Breast epithelium (tissue), 4 donors: ENCODE measurements at places on chromosomes 2 and 18. TPM values are rescaled to one million over a fixed set of nuclear protein-coding genes. Genes with fewer than 3 reads are reported as not detected.

DNA sequence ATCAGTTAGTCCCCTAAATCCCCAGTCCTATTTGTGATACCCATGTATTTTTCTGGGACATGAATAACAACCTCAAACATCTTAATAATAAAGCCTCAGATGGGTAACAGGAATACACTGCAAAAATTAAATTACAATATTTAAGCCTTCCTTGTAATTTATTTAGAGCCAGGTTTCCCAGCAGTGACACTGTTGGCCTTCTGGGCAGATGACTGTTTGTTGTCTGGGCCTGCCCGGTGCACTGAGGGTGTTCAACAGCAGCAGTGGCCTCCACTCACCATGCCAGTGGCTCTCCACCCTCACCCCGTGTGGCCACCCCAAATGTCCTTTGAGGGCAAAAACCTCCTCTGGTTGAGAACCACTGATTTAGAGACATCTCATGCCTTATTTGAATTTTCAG is 270.2 kb upstream of the SIX3 start:
- H3K4me1 ChIP-seq: no peaks in the 10 kb centered on the region
- H3K27ac ChIP-seq: no peak overlapping the region
- no peaks in the 10 kb centered on the region for H3K36me3 ChIP-seq
- no peaks in the 10 kb centered on the region for H3K27me3 ChIP-seq
- no peak overlapping the region for H3K4me3 ChIP-seq

- H3K36me3 ChIP-seq: no peaks in the 10 kb centered on the region
- no peak overlapping the region for H3K4me3 ChIP-seq
- H3K27ac ChIP-seq: peak overlapping the region; percentile 61
- H3K27me3 ChIP-seq: no peaks in the 10 kb centered on the region
- H3K4me1 ChIP-seq: no peaks in the 10 kb centered on the region
These were observed 66.6 kb downstream of the PHLPP1 start for GRCh38 chr18:62781893-62782292.

The CDK15 gene
- total RNA-seq: 4.6 TPM

DNA sequence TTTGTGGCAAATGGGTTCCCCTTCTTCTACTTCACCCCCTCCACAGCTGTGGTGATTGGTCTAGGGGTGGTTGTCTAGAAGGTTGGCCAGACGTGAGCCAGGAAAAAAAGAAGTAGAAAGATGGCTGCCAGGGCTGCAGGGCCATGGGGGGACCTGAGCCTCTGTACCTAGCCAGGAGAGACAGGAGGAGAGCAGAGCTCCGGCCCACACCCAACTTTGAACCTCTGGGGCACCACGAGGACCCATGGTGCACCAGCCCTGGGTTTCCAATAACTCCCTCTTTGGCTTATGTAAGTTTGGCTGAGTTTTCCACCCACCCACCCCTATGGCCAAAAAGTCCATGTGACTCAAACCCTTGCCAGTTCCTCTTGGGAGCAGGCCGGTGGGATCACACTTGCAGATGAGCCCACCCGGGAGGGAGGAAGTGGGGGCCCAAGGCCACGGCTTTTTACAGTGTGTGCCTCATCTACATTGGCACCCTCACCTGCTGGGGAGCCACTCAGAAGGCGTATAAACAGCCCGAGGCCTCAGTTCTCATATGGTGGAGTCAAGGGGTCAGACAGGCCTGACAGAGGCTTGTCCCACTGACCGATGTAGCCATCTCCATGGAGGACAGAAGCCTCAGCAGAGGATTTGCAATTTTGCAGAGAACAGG is 293.1 kb upstream of the HDAC4 start:
- H3K27ac ChIP-seq: no peak overlapping the region
- H3K4me1 ChIP-seq: no peaks in the 10 kb centered on the region
- no peaks in the 10 kb centered on the region for H3K36me3 ChIP-seq
- H3K4me3 ChIP-seq: no peak overlapping the region

The ANKRD36 gene
- total RNA-seq: 44.6 TPM

The TUBA4B gene
- 0.16 TPM for total RNA-seq

GRCh38 chr18:78798402-78799175 is 181.0 kb upstream of the SALL3 start:
- peaks cover 26% of the 10 kb centered on the region for H3K27me3 ChIP-seq
- no peak overlapping the region for H3K27ac ChIP-seq
- no peaks in the 10 kb centered on the region for H3K4me1 ChIP-seq
- no peak for DNase-seq

The EML4 gene
- total RNA-seq: 36.7 TPM

DNA sequence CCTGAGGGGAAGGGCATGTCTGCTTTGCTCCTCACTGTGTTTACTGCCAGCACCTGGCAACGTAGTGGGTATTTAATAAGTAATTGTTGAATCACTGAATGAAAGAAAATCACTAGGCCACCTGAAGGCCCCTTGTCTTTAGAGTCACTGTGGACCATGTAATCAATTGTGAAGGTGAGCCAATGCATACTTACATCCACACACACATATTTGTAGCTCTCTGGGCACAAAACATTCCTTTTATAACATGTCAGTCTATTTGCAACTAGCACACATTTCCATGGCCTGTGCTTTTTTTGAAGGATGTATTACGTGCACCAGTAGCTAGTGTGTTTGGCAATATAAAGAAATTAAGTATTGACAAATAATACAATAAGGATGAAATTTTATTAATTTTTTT is 11.2 kb downstream of the ATP8B1 start:
- no peak overlapping the region for H3K4me3 ChIP-seq
- H3K4me1 ChIP-seq: no peaks in the 10 kb centered on the region
- H3K36me3 ChIP-seq: no peaks in the 10 kb centered on the region
- peak overlapping the region; percentile 6 for H3K27ac ChIP-seq
- DNase-seq: no peak

The ATF2 gene
- total RNA-seq: 71.7 TPM

DNA sequence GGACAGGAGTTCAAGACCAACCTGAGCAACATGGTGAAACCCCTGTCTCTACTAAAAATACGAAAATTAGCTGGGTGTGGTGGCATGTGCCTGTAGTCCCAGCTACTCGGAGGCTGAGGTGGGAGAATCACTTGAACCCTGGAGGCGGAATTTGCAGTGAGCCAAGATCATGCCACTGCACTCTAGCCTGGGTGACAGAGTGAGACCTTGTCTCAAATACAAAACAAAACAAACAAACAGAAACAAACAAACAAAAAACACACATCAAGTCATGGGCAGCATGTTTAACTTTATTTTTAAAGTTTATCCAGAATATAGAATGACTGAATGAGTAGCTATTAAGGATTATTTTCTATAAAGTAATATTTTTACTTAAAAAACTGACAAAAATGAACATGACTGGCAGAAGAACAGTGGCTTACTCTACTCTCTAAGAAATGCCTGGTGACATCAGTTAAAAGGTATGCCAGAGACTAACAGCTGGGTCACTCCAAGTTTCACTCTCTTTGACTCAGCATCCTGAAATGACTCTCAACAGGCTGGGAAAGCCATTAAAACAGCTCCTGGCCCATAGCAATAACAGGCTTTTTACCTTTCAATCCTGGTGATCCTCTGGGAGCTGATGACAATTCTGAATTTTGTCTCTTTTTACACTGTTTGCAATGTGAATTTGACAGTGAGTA is 281.6 kb upstream of the STON1 start:
- no peaks in the 10 kb centered on the region for H3K27me3 ChIP-seq
- no peaks in the 10 kb centered on the region for H3K36me3 ChIP-seq
- H3K4me3 ChIP-seq: no peak overlapping the region
- H3K4me1 ChIP-seq: no peaks in the 10 kb centered on the region
- H3K27ac ChIP-seq: no peak overlapping the region

The SATB2 gene
- 8.2 TPM for total RNA-seq

The CROCC2 gene
- 0.33 TPM for total RNA-seq

DNA sequence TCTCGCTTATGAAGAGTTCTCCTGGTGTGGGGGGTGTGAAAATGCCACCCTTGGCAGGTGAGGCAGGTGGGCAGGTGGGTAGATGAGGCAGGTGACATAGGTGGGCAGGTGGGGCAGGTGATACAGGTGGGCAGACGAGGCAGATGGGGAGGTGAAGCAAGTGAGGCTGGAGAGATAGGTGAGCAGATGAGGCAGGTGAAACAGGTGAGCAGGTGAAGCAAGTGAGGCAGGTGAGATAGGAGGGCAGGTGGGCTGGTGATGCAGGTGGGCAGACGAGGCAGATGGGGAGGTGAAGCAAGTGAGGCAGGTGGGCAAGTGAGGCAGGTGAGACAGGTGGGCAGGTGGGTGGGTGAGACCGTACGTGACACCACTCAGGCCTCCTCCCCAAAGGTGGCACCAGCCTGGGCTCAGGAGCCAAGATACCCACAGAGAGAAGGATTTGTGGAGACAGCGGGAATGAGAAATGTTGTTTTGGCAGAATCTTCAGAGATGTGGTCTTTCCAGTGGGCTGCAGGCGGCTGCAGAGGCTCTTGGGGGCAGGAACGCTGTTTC is 232.3 kb upstream of the MYT1L start:
- H3K4me3 ChIP-seq: no peak overlapping the region
- H3K36me3 ChIP-seq: no peaks in the 10 kb centered on the region
- no peaks in the 10 kb centered on the region for H3K4me1 ChIP-seq
- DNase-seq: no peak
- H3K27me3 ChIP-seq: no peaks in the 10 kb centered on the region

DNA sequence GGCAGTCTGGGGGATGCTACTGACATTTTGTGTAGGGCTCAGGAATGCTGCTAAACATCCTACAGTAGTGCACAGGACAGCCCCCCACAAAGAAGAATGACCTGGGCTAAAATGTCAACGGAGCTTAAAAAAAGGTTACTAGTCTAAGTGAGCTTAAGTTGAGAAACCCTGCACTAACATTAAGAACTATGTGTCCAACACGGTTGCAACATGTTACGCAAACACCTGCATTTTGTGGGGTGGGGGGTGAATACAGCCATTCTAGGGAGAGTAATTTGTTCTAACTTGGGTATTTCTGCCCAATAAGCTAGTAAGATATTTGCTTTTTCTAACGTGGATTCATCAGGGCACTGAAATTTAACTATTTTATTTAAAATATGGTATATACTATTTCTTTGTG is 57.9 kb downstream of the SLC8A1 start:
- DNase-seq: no peak
- H3K27me3 ChIP-seq: no peaks in the 10 kb centered on the region
- no peak overlapping the region for H3K27ac ChIP-seq
- H3K4me1 ChIP-seq: no peaks in the 10 kb centered on the region
- H3K4me3 ChIP-seq: no peak overlapping the region
- H3K36me3 ChIP-seq: no peaks in the 10 kb centered on the region

- H3K27me3 ChIP-seq: no peaks in the 10 kb centered on the region
- no peaks in the 10 kb centered on the region for H3K36me3 ChIP-seq
- DNase-seq: no peak
- H3K4me3 ChIP-seq: no peak overlapping the region
These were observed 55.4 kb downstream of the REL start for GRCh38 chr2:60936757-60937156.

The CDH19 gene
- total RNA-seq: 0.98 TPM

- H3K27ac ChIP-seq: no peak overlapping the region
- no peaks in the 10 kb centered on the region for H3K4me1 ChIP-seq
- H3K27me3 ChIP-seq: no peaks in the 10 kb centered on the region
- no peak for DNase-seq
These were observed 239.2 kb upstream of the CWC22 start for GRCh38 chr2:180246268-180246667.

DNA sequence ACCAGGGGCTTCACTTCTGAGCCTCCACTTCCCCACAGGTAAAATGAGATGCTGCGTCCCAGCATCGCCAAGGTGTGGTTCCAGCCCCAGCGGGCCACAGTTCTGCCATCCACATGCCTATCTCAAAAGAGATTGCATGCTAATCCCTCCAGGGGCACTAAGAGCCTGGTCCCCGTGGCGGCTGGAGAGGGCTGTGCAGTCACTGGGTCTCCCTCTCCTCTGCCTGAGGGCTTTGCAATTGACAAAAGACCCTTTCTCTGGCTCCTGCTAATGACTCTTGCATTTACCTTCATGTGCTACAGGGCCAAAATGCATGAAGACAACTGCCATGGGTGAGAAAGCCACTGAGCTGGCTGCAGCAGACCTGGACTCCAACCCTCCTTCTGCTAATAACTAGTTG is 18.5 kb downstream of the ZBTB7C start:
- no peak for DNase-seq
- H3K4me3 ChIP-seq: no peak overlapping the region
- H3K36me3 ChIP-seq: no peaks in the 10 kb centered on the region
- H3K4me1 ChIP-seq: peaks cover 3% of the 10 kb centered on the region

DNA sequence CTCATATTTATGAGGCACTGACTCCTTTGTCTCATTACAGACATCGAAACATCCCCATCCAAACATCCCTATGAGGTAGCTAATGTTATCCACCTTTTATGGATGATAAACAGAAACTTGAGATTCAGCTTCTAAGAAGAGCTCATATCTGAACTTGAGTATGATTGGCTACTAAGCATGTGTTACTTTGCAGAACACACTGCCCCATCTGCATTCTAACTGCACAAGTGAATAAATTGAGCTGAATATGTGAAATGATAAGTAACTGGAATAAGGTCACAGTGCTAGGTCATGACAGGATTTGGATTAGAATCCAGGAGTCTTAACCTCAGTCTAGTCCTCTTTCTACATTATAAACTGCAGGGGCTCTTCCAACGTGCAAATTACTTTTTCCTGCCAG is 172.7 kb downstream of the SETBP1 start:
- no peaks in the 10 kb centered on the region for H3K27me3 ChIP-seq
- no peak overlapping the region for H3K27ac ChIP-seq
- no peak for DNase-seq
- no peaks in the 10 kb centered on the region for H3K36me3 ChIP-seq

The TMEM169 gene
- not detected for total RNA-seq

DNA sequence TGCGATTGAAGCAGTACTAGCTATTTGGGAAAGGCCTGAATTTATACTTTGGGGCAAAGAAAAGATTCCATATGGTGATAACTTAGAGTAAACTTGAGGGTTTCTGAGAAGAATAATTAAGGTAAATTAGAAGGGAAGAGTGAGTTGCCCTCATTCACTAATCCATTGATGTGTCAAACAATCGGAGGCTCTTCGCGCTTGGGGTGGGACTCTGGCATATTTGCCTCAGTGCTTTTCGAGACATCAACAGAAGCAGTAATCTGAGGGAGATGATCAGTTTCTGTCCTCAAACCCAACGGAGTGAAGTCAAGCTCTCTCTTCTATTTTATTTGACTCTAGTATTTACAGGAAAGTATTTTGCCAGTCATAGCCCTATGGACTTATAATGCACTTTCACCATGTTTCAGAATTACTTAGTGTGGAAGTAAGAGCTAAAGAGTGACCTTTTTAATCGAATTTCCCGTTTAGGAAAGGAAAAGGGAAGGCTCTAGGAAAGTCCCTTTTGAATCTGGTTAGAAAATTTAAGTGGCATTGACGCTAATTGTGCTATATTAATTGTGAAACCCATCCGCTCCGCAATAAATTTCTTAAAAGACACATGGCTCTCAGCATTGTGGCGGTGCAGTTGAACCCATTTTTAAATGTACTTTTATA is 1.3 kb downstream of the RAB10 start:
- peak overlapping the region; percentile 97 for H3K27ac ChIP-seq
- no peaks in the 10 kb centered on the region for H3K36me3 ChIP-seq
